Heart left ventricle (tissue), 16 donors: ENCODE measurements at places on chromosomes 2 and 18. TPM values are rescaled to one million over a fixed set of nuclear protein-coding genes. Genes with fewer than 3 reads are reported as not detected.
A peak's percentile ranks its signal among the peaks of the same experiment; 100 is the strongest.

GRCh38 chr2:94993176-94994062, 32.1 kb upstream of the MAL start:
- no peaks in the 10 kb centered on the region for H3K4me1 ChIP-seq
- no peak for DNase-seq
- no peak overlapping the region for H3K27ac ChIP-seq
- H3K36me3 ChIP-seq, result no peaks in the 10 kb centered on the region

GRCh38 chr2:160305081-160305750, 105.1 kb upstream of the ITGB6 start:
- H3K27me3 ChIP-seq, result no peaks in the 10 kb centered on the region
- H3K4me1 ChIP-seq, result peaks cover 56% of the 10 kb centered on the region
- no peak for DNase-seq
- no peak overlapping the region for H3K4me3 ChIP-seq

- H3K4me1 ChIP-seq, result no peaks in the 10 kb centered on the region
- H3K27ac ChIP-seq, result no peak overlapping the region
- DNase-seq, result no peak
- no peaks in the 10 kb centered on the region for H3K27me3 ChIP-seq
Measured at GRCh38 chr2:124875627-124876244, 850.6 kb downstream of the CNTNAP5 start.

- no peak overlapping the region for H3K4me3 ChIP-seq
- H3K4me1 ChIP-seq, result peaks cover 23% of the 10 kb centered on the region
- H3K27me3 ChIP-seq, result no peaks in the 10 kb centered on the region
- no peak overlapping the region for H3K27ac ChIP-seq
- no peak for DNase-seq
Measured at GRCh38 chr2:128196026-128196425, 105.0 kb downstream of the UGGT1 start.

- no peak overlapping the region for H3K4me3 ChIP-seq
- peak; percentile 52 for DNase-seq
- H3K27ac ChIP-seq, result peak overlapping the region; percentile 76
Measured at GRCh38 chr2:127642706-127643438, 3.1 kb upstream of the GPR17 start.

DNA sequence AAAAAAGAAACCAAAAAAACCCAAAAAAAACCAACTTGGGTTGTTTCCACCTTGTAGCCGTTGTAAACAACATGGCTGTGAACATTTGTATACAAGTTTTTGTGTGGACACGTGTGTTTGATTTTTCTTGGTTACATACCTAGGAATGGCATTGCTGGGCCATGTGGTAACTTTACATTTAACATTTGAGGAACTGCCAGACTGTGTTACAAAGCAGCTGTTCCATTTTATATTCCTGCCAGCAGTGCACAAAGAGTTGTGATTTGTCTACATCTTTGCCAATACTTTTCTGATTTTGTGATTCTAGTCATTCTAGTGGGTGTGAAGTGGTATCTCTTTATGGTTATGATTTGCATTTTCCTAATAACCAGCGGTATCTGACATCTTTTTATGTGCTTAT, 22.5 kb downstream of the LPIN1 start:
- no peak overlapping the region for H3K27ac ChIP-seq
- no peak overlapping the region for H3K4me3 ChIP-seq
- DNase-seq, result no peak
- H3K4me1 ChIP-seq, result peaks cover 5% of the 10 kb centered on the region

DNA sequence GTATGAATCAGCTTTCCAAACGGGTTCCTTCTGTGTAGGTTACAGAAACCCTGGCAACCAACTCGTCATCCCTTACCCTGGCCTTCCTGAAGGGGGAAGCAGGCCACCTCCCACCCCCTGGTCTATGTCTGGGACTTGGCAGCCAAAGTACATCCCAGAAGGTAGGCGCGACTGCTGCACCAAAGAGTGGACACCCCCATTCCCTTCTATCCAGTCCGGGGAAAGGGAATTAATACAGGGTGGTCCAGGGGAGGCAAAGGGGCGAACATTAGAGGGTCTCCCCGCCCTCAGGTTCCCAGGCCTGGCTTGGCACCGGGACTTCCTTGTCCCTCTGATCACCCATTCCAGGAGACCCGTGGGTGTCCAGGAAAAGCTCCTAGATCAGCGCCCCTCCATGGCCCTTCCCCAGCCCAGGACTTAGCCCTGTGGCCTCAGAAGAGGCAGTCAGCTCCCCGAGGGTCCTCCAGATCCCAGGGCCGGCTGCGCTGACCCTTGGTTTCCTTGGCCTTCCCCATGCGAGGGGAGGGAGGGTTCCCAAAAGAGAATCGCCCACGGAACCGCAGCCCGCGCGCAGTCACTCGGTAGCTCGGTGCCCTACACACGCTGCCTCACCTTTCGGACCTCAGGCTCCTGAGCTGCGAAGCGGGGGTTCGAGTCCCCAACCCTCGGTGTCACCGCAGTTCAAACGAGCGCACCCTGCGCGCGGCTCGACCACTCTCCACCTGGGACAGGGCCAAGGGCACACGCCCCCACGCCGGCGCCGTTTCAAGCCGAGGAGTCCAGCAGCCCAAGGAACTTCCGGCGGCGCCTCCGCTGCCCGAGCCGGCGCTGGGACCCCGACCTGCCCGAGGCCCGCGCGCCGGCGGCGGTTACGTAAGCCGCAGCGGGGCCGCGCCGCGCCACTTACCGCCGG, at the start of gene PER2:
TSS of gene PER2 (minus strand) at position 874 of the 913 bp plus-strand sequence. CDS start 10,674 bp downstream, outside the sequence.
- no peaks in the 10 kb centered on the region for H3K36me3 ChIP-seq
- H3K4me3 ChIP-seq, result peak within 1 kb of the TSS; percentile 55
- H3K4me1 ChIP-seq, result peaks cover 36% of the 10 kb centered on the region

CYTIP gene
- 1.4 TPM for total RNA-seq

PAX8 gene
- 2.3 TPM for total RNA-seq

MAL gene
- total RNA-seq, result 1.8 TPM

TGOLN2 gene
- 70.7 TPM for total RNA-seq
